ENCODE measurements at places on chromosomes 3 and 15.
A peak's percentile ranks its signal among the peaks of the same experiment; 100 is the strongest.

GRCh38 chr3:42277676-42278075 lies 11.7 kb upstream of the CCK start:
- DNase-seq = no peak

DNA sequence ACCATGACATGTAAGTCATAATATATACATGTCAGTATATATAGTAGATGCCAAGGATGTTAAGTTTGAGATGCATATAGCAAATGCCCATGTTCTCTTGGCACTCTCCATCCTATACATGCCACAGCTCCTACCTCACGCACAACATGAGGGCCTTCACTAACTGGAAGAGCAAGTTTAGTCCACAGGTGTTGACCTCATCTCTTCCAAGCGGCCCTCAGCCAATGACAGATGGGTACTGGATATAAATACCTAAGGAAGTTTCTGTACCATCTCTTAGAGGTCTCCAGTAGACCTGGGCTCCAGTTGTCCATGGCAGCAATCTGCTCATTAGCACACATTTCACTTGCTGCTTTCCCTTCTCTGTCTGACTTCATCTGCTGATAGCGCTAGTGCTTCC lies 43.3 kb upstream of the CMC1 start:
- no peak for DNase-seq

- no peak for DNase-seq
Measured at GRCh38 chr15:41483519-41483918, 10.2 kb upstream of the ITPKA start.

DNA sequence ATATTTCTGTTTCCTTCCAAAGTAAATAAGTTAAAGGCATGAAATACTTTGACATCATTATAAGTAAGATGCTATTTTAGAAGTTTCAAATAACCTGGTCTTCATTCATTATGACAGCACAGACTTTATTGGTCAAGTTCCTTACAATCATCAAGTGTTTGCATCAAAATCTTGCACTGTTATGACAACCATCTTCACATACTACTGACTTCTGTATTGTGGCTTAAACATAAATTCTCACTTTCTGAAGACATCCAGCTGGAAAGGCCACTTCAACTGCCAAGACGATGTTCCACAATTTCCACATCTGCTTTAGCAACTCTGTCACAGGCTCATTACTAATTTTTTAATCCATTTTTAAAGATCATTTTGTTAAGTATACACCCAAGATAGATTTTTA lies 408.0 kb downstream of the MECOM start:
- DNase-seq = no peak

- DNase-seq = no peak
Measured at GRCh38 chr15:47983533-47983932, 137.3 kb upstream of the SLC24A5 start.

- DNase-seq = no peak
Measured at GRCh38 chr3:100043271-100043670, 71.0 kb downstream of the FILIP1L start.

DNA sequence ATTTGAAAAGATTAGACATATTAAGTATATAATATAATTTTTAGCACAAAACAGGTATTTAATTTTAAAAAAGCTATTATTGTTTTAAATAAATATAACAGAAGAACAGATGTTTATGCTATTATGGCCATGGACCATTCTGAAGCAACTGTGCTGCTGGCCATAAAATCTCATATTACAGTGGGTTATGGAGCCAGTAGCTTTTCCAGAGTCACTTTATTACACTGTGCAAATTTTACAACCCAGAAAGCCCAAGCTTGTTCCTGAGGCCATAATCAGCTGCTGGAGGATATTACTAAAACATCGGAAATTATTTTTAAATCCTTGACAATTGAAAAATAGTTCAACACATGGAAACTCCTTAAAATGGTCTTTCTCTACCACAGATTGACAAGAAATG lies 557.3 kb upstream of the KCNMB2 start:
- DNase-seq = no peak

GRCh38 chr15:33534642-33535041 lies 223.9 kb downstream of the RYR3 start:
- DNase-seq = no peak

- DNase-seq = no peak
Measured at GRCh38 chr3:59136081-59136480, 86.3 kb upstream of the CFAP20DC start.

- no peak for DNase-seq
Measured at GRCh38 chr15:59845942-59846499, 156.9 kb upstream of the BNIP2 start.

DNA sequence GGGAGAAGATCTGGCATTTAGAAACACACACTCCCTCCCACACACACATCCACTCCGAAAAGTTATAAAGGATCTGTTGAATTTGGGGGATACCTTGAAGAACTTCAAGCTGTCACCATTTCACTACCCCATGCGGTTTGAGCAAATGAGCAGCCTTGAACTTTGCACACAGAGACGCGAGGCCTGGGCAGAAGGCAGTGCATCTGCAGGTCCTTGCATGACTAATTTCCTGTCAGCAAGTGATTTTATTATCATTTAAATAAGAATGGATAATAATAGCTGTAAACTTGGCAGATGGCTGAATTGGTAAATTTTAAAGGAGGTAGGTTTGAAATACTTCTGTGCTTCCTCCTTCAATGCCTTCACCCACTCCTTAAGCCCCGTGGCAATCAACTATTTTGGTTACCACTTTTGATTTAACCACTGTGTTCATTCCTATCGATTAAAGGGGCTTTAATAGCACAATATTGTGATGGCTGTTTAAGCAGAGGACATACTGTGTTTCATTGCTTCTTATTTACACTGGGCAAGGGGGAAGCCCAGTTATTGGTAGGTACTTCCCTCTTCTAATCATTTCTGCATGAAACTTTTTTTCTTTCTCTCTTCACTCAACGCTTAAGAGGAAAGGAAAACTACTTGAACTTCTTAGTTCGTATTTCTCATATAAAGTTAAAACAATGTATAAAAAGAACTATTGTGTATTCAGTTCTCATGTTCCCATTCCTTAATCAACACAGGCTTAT lies 108.1 kb downstream of the ROBO2 start:
- no peak for DNase-seq

DNA sequence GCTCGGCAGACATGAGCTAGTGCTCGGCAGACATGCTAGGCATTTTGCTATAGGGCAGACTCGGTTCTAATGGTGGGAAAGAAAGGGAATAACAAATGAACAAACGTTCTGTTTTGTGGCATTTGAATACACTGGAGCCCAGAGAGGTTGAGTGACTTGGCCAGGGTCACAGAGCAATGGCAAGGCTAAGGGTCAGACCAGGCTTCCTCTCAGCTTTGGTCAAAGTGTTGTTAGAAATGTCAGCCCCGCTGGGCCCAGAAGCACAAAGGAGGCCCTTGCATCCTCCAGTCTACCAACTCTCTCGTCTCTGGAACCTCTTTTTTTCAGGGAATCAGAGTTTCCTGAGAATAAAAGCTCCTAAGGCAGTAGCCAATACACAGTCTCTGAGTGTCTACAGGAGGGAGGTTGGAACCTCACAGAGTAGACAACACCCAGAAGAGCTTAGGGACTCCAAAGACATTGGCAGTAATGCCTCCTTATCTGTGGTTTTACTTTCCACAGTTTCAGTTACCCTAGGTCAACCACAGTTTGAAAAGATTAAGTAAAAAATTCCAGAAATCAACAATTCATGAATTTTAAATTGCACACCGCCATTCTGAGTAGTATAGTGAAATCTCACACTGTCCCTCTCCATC lies 47.3 kb downstream of the SSUH2 start:
- DNase-seq = no peak

- DNase-seq = no peak
Measured at GRCh38 chr3:133259767-133260166, 140.1 kb upstream of the BFSP2 start.

DNA sequence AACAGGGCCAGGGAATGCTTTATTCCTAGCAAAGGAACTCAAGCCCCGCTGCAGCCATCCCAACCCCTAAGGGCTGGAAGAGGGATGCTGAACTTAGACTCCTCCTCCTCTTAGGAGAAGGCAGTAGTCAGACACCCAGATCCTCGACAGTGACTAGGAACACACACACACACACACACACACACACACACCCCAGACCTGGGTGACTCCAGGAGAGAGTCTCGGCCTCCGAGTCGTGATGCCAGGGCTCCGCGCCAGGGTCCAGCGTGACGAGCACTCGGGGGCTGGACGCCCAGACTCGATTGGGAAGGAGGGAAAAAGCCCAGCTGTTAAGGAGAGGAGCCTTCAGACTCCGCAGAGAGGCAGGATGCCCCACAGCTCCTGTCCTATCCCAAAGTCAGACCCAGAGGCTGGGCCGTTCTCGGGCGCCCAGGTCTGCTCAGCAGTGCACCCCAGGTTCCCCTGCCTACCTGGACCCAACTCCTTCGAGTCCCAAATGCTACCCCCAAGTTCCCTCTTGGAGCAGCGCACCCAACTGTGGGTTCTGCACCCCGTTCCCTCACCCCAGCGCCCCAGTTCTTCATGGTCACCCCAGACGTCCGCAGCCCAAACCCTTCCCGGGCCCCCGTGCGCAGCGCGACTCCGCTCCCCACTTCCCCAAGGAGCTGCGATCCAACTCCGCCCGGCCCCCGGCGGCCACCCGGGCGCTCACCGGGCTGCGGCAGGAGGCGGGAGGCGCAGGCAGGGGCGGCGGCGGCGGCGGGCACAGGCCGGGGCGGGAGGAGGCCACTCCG lies 421 bp downstream of the BMF start:
- peak; percentile 27 for DNase-seq

DNA sequence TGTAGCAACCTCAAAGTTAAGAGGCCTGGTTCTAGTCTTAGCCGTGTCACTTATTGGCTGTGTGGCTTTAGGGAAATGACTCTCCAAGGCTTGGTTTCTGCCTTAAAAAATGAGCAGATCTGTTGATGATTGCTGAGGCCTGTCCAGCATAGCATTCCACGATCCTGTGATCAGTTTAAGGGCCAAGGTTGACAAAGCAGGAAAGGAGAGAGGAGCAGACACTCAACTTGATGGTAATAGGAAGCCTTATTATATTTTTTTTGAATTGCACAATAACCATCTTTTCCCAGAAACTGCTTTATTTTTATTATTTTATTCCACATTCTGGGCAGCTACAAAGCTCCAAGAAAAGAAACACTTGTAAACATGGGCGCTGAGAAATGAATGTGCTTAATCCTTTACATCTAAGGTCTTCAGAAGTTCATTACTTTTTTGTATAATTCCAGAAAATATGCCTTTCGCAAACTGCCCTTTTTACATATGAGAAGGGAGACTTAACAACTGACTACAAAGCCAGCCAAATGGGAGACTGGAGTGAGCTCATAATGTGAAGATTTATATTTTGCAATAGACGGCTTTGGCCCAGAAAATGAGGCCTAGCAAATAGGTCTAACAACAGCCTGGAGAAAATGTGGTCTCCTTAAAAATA lies 241.0 kb downstream of the ATP8B4 start:
- DNase-seq = no peak

DNA sequence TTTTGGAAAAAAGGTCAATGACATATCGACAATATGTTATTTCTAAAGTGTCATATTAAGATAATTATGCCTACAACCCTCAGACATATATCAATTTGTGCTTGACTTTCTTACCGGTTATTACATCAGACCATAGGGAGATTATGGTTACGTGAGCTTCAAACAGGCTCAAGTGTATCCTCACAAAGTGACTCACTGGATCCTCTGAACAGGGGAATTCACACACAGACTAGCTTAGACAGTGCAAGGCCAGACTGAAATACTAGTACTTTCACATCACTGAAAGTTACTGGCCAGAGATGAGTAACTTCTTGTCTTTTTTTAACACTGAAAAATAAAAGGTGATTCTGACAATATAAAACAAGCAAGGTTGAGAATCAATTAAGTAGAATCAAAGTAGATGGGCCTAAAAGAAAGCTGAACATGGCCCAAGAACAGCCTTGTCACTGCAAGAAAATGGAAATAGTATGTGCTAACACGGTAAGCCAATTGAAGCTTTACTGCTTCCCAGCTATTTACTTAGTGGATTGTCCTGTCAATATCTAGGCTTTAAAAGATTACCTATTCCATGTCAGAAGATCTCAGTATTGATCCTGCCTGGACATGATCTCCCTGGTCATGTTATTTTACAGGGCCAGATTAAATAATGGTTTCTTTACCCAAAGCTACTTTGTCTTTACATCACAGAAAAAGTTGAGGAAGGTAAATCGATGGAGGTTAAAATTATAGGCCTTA lies 848.6 kb downstream of the ROBO1 start:
- DNase-seq = no peak

DNA sequence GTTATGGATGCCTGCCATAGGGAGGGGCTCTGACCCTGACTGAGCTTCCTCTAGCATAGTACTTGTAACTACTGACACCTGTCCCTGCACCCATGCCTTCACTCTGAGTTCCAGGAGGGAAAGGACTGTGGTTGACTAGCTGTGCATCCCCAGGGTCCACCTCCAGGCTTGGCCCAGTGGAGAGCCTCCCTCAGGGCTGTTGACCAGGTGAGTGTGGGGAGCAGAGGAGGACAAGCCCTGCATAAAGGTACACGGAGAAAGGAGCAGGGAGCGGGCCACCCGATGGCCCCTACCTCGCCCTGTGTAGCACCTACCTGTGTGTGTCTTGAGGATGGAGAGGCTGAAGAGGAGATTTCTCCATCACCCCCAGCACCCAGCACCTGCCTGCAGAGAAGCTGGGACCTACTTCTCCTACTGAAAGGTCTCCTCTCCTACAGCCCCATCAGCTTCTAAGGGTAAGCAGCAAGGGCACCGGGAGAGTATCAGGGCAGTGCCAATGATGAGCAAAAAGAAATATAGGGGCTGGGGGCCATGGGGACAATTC lies 6.7 kb upstream of the LTF start:
- DNase-seq = no peak

- DNase-seq = no peak
Measured at GRCh38 chr3:64830681-64831080, 142.9 kb upstream of the ADAMTS9 start.
